Activated CD8-positive, alpha-beta T cell treated with anti-CD3 and anti-CD28 coated beads for 36 hours (primary cell): ENCODE measurements at places on chromosomes 11 and 22. TPM values are rescaled to one million over a fixed set of nuclear protein-coding genes. Genes with fewer than 3 reads are reported as not detected.

DNA sequence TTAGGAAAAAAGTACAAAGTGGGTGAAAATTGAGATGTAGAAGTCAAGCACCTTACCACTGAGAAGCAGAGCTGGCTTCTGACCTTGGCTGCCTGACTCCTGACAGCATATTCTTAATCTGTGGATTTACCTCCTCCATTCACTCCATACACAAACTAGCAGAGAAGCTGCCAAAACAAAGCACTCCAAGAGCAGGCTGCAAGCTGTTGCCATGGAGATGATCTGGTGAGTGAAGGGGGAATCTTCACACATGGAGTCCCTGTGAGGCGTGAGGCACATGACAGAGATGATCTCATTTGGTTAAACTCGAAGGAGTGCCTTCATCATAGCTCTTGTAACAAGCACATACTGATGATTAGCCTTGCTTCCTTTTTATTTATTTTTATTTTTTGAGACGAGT lies 16.1 kb downstream of the COMMD9 start:
- no peak for DNase-seq

GRCh38 chr11:69654001-69654659 lies 13.2 kb downstream of the CCND1 start:
- no peak for DNase-seq

GRCh38 chr11:133443206-133443747 lies 89.0 kb downstream of the OPCML start:
- DNase-seq, result no peak

GRCh38 chr11:4441515-4441914 lies 7.6 kb upstream of the OR52K2 start:
- DNase-seq, result no peak

GRCh38 chr11:125454047-125454446 lies 42.0 kb downstream of the FEZ1 start:
- DNase-seq, result no peak

DNA sequence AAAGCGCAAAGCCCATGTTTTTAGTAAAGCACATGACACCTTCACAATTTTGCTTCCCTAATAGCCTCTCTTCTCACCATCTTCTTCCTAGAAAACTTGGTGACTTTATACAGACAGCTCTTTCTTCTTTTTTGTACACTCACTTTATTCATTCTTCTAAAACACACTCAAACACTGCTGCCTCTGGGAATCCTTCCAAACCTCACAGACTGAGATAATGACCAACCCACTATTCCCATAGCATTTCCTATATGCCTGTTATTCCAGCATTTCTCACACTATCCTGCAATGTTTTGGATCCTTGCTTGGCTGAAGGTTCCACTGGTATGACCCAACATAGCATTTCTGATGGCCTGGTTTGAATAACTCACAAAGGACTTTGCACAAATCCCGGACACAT lies 442.1 kb upstream of the CCDC90B start:
- no peak for DNase-seq

- peak; percentile 4 for DNase-seq
These were observed 239.9 kb upstream of the ZC3H12C start for GRCh38 chr11:109853156-109853776.

- no peak for DNase-seq
These were observed 32.9 kb upstream of the GAL start for GRCh38 chr11:68651208-68651984.

DNA sequence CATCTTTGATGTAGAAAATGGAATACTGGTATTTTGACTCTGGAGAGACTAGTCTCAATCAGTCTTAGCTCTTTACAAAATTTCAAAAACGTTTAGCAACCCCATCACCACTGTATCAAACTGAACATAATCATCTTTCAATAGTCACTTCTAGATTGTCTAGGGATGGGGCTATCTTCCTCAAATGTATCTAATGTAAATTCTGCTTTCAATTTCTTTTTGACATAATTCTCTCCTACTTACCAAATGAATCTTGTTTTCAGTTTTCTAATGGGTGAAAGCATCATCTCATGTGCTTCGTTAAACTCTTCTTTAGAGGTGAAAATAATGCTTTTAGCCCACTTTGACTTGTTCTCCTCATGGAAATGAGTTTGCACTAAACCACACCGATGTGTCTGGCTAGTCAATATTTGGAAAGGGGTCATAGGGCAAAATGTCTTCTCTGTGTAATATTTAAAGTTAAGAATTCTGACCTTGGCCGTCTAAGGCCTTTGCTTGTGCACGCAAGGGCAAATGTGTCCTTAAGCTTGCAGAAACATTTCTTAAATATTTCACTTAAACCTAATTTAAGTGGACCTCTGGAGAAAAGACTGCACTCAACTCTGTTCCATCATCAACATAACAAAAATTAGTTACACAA lies 5.2 kb downstream of the SIK3 start:
- no peak for DNase-seq

DNA sequence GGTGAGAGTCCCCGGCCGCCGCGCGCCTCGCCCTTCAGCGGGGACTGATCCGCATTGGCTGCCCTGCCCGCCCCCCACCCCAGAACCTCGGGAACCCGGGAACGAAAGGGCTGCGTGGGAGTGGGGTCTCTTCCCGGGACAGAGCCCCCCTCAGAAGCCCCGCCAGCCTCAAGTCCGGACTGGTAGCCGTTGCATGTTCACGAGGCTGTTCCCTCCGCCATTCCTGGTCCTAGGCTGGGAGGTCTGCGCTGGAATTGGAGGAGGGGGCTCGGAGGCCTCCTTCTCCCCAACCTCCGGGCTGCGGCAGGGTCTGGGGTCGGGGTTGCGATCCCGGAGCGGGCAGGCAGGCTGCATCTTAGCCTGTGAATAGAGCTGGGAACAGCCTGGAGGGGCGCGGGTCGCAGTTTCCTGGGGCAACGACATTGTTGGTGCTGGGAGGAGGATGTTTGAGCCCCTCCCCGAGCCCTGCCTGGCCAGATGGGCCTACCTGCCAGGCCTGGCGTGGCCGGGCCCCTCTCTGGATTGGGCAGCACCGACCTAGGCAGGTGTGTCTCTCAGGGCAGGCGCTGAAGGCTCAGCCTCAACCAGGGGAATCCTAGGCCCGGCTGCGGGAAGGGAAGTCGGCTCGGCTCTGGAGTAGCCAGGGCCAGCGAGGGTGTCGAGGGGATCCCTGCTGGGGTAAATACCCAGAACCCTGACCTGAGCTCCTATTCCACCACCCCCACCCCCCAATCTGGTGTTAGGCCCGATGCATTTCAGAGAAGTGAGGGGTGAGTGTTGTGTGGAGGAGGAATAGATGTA lies 670 bp downstream of the MAPK8IP1 start:
- DNase-seq, result no peak

- no peak for DNase-seq
These were observed 676.8 kb downstream of the NTM start for GRCh38 chr11:132047167-132047566.

- DNase-seq, result no peak
These were observed 235.9 kb upstream of the NARS2 start for GRCh38 chr11:78810559-78811009.

Gene CCDC188
- not detected for total RNA-seq

Gene THAP12
- 50.3 TPM for total RNA-seq
